ENCODE measurements at places on chromosomes 6 and 20.

DNA sequence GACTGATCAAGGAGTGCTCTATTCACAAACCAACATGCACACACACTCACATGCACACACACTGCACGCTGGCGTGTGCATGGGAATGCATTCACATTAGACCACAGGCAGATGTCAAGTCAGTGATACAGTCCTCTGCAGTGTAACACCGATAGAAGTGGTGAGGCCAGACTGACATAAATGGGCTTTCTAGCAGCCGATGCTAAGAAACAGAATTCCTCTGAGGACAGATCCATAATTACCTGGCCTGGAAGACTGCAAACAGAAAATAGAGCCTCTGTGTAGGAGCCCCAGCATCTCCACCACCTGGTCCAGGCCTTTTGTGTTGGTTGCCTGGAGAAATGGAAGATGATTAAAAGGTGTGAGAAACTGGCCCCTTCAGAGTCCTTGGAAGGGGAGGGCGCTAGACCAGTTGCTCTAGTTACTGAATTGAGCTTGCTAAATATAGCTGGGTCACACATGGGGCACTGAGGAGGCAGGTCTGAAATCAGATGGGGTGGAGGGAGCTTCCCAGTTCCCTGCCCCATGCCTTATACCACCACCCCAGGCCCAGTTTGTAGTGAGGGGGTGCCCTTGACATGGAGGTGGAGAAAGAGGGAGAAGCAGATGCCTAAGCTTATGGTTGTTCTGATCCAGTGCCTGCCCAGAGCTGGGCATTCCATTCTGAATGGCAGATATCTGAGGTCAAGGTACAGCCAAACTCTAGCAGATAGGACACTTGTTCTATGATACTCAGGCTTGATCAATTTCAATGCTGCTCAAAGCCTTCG, 233.8 kb downstream of the LRFN2 start:
- no peak for DNase-seq

GRCh38 chr6:131602781-131603312, 25.2 kb downstream of the MED23 start:
- no peak for DNase-seq

GRCh38 chr6:154245506-154245905, 111.1 kb downstream of the IPCEF1 start:
- no peak for DNase-seq

DNA sequence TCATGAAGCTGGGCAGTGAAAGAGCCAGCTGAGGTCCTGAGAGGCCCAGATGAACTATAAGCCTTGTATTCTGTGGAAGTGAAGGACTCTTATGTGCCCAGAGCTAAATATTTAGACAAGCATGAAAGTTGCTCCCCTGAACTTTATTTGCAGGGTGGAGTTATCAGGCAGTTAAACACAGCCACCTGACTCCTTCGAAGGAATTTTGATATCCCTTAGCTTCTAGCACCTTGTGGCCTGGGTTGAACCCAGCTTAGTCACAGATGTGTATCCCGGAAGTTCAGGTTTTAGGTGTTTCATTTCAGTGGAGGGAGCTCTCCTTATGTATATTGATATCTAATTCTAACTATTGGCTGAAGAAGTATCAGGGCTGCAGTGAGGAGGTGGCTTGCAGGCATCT, 20.4 kb downstream of the NR2E1 start:
- no peak for DNase-seq

GRCh38 chr20:50569864-50570836, 60.0 kb downstream of the PTPN1 start:
- peak; percentile 41 for DNase-seq

GRCh38 chr6:27138837-27139755, 108.4 kb upstream of the PRSS16 start:
- peak; percentile 84 for DNase-seq

DNA sequence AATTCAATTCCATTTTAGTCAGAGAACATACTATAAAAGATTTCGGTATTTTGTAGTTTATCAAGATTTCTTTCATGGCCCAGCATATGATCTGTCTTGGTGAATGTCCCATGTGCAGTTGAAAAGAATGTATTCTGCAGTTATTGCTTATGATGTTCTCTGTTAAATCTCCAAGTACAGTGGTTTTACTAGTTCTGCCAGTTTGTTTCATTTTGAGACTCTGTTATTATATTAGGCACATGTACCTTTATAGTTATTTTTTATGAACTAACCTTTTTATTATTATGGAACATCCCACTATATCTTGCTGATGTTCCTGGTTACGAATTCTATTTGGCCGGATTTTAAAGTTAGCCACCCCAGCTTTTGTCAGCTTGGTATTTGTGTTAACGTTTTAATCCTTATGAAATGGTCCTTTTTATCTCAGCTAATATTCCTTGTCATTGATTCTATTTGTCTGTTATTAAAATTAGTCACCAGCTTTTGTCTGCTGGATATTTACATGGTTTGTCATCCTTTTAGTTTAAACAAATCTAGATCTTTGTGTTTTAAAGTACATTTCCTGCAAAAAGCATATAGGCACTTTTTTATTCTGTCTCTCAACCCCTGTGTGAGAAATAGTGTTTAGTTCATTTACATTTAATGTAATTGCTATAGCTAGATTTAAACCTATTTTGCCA, 48.9 kb downstream of the VTA1 start:
- DNase-seq, result no peak

DNA sequence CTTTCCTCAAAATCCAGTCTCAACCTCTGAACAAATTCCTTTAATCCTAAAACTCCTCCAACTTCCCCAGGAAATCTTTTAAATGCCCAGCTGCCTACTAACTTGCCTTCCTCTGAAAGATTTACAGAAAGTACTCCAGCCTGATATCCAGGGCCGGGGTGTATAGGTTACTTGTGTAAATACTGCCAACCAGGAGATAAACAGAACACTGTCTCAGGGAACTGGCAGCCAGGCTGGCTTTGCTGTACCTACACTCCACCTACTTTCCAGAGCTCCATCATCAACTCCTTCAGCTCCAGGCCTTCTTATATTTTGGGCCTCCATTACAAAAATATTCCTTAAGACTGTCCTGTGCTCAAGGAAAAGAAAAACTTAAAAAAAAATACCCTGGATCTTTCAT, 85.9 kb downstream of the CEP162 start:
- no peak for DNase-seq

All from CD4-positive, alpha-beta T cell treated with Interleukin-1 beta for 1 hour (primary cell).